Activated CD4-positive, alpha-beta T cell treated with anti-CD3 and anti-CD28 coated beads, Interleukin-2, amount 10 ng/mL, durations not matched to agents 24 days and 14 days (primary cell): ENCODE measurements at places on chromosomes 6 and 20. TPM values are rescaled to one million over a fixed set of nuclear protein-coding genes. Genes with fewer than 3 reads are reported as not detected.
A peak's percentile ranks its signal among the peaks of the same experiment; 100 is the strongest.

The PEDS1 gene
- 26.3 and 30.2 TPM in 2 replicates for total RNA-seq

The CCR6 gene
- total RNA-seq = not detected in 2 replicates

The PNPLA1 gene
- not detected in 2 replicates for total RNA-seq

The SNX21 gene
- 0.47 and 0.89 TPM in 2 replicates for total RNA-seq

- peak; percentile 82 for DNase-seq
- H3K27me3 ChIP-seq = peaks cover 29% of the 10 kb centered on the region
- no peaks in the 10 kb centered on the region for H3K36me3 ChIP-seq
- H3K4me3 ChIP-seq = no peak overlapping the region
- no peak overlapping the region for H3K27ac ChIP-seq
- peaks cover 5% of the 10 kb centered on the region for H3K4me1 ChIP-seq
These were observed 13.9 kb upstream of the ATG5 start for GRCh38 chr6:106339334-106340029.

GRCh38 chr20:61683721-61684120, 382.0 kb downstream of the TAF4 start:
- H3K36me3 ChIP-seq = no peaks in the 10 kb centered on the region
- no peak overlapping the region for H3K4me3 ChIP-seq
- no peaks in the 10 kb centered on the region for H3K4me1 ChIP-seq
- no peak for DNase-seq
- H3K27ac ChIP-seq = no peak overlapping the region
- no peaks in the 10 kb centered on the region for H3K27me3 ChIP-seq

DNA sequence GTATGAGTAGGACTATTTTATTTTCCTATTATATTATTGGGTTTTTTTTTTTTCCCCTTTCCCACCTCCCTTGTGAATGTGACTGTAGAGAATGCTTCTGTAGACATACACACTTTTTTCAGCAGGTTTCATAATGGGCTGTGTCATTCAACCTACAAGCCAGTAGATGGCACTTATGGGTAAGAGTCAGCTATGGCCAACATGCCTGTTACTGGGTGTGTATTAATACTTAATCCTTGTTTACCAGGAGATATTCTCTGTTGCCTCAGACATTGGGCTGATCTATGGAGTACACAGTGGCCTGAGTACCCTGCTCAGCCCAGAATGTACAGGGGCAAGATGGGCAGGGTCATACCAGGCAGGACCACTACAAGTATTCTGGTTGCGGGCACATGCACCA, 382.5 kb downstream of the EPHA7 start:
- H3K4me3 ChIP-seq = no peak overlapping the region
- H3K27me3 ChIP-seq = no peaks in the 10 kb centered on the region
- peaks cover 1% of the 10 kb centered on the region for H3K4me1 ChIP-seq
- H3K27ac ChIP-seq = no peak overlapping the region
- no peak for DNase-seq
- no peaks in the 10 kb centered on the region for H3K36me3 ChIP-seq

DNA sequence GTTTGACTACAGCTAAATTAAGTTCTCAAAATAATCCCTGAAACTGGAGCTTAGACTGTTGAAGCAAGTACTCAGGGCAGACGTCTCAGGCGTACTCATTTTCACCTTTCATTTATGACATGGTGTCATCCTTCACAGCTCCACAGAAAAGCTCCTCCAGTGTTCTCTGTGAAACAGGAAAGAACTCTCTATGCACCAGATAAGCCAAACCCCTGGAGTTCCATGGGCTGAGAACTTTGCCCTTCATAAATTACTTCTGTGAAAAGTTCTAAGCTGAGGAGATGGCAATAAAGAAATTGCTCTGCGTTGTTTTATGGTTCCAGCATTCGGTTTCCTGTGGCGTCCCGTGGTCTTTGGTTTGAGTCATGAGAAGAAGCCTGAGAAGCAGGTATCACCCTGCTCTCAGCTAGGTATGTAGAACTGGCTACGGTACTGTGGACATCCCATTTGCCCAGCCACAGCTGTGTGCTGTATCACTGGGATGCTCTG, 20.2 kb upstream of the RREB1 start:
- no peaks in the 10 kb centered on the region for H3K36me3 ChIP-seq
- peak; percentile 79 for DNase-seq
- H3K27me3 ChIP-seq = peaks cover 52% of the 10 kb centered on the region
- H3K27ac ChIP-seq = peak overlapping the region; percentile 1

DNA sequence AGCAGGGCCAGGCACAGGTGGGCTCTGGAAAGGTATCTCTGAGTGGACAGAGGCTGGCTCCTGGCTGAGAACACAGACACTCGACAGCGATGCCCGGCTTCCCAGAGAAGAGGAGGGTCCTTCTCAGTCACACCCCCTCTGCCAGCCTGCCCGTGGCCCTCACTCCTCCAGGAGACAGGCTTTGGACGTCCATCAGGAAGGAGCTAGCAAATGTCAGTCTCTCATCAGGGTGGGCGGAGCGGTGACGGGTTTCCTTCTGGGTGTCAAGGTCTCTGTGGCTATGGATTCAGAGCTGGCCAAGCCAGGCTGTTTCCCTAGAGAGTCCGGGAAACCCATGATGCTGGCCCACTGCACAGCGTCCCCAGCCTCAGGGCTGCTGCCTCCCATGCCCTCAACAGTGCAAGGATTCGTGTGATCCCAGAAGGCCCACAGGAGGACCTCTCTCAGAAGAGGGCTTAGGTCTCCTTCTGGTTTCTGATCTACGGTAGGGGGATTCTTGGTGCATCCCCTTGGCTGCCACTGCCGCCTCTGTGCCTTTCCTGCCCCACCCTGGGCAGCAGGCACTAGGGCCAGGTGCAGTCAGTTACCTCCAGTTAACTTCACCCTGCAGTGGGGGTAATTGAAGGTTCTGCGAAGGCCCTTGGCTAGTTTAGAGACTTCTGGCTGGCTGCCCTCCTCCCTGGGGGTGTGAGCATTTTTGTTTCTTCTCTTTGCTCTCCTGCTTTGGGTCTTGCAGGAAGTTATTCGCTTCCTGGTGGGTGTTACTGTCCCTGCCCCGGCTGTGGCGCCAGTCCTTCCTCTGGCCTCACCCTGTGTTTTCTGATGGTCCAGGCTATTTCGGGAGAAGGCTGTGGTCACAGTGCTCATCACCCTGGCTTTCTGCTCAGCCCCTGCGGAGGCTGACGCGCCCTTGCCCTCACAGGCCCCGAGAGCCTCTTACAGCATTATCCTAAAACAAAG, 80.2 kb downstream of the CDH4 start:
- H3K4me1 ChIP-seq = no peaks in the 10 kb centered on the region
- DNase-seq = no peak
- H3K4me3 ChIP-seq = no peak overlapping the region
- H3K27me3 ChIP-seq = no peaks in the 10 kb centered on the region

DNA sequence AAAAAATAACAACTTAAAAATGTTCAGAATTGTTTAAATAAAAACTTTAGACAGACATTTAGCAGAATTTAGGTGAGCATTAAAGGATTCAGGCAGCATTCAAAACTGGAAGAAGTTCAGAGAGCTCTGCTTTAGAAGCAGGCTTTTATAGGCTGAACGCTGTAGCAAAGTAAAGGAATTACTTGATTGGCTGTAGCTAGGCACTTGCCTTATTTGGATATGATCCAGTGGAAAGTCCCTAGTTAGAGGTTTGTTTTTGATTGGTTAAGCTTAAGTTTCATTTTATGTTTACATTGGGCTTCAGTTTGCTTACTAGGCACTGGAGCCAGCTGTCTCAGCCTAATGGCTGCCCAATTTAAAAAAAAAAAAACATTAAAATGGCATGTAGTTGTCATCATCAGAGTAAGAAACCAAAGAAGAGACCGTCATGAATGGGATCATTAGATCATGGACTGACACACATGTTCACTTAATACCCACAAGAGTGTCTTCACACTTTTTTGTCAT, 65.1 kb downstream of the CBFA2T2 start:
- peaks cover 21% of the 10 kb centered on the region for H3K36me3 ChIP-seq
- H3K4me1 ChIP-seq = peaks cover 17% of the 10 kb centered on the region

DNA sequence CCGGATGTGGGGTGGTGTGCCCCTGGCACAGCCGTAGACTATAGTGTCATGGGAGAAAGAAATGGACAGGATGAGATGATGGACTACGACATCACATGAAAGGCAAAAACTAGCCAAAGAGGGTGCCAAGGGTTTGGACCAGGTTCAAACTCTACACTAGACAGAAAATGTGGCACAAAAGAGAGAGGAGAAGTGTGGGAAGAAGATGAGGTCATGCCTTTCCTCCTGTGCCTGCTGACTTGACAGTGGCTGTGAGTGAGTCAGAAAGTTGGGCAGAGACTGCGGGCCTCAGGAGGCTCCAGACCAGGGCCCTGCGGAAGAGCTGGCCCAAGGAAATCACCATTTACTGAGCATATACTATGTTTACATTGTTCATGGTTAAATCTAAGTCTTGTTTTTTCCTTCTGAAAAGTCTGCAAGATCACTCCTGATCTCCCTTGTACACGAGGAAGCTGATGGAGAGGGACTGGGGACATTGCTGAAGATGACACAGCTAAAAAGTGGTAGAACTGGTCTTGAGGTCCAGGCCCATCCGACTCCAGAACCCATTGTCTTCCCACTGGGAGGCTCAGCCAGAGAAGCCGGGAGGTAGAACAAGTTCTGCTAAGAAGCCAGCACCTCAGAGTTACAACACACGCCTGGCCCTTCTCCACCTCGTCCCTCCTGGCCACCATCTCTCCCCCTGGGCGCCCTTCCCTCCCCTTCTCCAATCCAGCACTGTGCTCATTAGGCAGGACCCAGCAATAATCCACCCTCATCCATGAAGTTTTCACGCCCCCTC, 35.6 kb downstream of the CNKSR3 start:
- H3K4me1 ChIP-seq = no peaks in the 10 kb centered on the region
- no peaks in the 10 kb centered on the region for H3K36me3 ChIP-seq
- no peaks in the 10 kb centered on the region for H3K27me3 ChIP-seq
- H3K4me3 ChIP-seq = no peak overlapping the region
- H3K27ac ChIP-seq = no peak overlapping the region

- peak overlapping the region; percentile 87 for H3K4me3 ChIP-seq
- H3K36me3 ChIP-seq = peaks cover 2% of the 10 kb centered on the region
- DNase-seq = no peak
- peaks cover 8% of the 10 kb centered on the region for H3K4me1 ChIP-seq
- peak overlapping the region; percentile 27 for H3K27ac ChIP-seq
These were observed 19.2 kb upstream of the ZSCAN16 start for GRCh38 chr6:28105245-28105639.

- no peak overlapping the region for H3K27ac ChIP-seq
- peaks cover 2% of the 10 kb centered on the region for H3K27me3 ChIP-seq
- H3K4me1 ChIP-seq = no peaks in the 10 kb centered on the region
- no peak for DNase-seq
These were observed 232.3 kb upstream of the GMDS start for GRCh38 chr6:2477666-2478065.

- peaks cover 2% of the 10 kb centered on the region for H3K27me3 ChIP-seq
- H3K4me1 ChIP-seq = no peaks in the 10 kb centered on the region
- H3K4me3 ChIP-seq = no peak overlapping the region
- DNase-seq = no peak
- H3K36me3 ChIP-seq = peaks cover 2% of the 10 kb centered on the region
These were observed 264.4 kb downstream of the ESR1 start for GRCh38 chr6:152071843-152072242.

DNA sequence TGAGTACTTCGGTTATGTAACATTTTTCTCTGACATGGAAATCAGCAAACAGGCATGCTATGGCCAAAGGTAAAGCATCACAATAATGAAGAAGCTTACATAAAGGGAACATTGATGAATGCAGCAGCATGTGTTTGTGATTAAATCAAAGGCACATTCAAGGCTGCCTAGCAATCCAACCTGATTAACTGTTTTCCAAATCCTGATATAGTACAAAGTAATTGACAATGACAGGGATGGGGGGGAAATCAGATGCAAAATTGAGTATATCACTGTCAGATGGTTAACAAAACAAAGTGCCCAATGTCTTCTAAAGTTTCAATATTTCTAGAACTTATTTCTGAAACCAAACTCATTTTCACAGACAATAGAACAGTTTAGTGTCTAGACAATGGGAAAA, 39.2 kb upstream of the B3GAT2 start:
- no peak overlapping the region for H3K4me3 ChIP-seq
- DNase-seq = no peak
- no peaks in the 10 kb centered on the region for H3K4me1 ChIP-seq
- no peak overlapping the region for H3K27ac ChIP-seq
- no peaks in the 10 kb centered on the region for H3K36me3 ChIP-seq

DNA sequence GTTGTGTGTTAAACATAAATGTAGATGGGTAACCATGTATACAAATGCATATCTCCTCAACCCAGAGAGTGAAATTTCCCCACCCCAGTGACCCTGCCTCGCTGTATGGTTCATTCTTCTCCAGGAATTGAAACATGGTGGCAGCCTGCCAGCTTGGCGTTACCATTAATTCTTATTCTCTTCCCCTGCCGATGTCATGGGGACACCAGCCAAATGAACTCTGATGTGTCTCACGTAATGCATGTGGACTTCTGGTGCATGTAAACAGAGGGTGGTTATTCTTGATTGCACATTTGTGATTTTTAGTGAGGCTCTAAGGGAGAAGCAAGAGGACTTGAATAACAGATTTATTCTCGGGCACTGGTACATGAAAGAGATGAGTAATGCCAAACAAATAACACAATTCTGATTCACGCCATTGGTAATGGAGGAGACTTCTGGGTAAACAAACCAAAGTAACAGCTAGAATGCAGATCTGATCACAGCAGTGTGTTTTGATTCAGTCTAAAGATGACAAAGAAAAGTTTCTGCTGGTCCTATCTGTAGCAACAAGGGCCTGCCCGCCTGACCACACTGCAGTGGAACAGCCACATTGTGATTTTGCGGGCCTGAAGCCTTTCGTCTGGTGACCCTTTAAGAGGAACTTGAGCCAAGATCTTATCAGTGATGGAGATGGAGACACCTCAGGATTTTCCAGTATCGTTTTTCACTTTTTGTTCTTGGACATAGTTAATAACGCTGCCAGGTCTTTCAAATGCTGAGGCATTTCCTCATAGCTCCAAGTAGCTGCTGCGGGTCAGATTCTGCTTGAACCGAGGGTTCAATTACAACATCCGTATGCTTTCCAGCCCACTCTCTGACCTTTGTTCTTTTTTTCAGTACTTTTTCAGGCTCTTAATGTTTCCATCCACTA, 171.8 kb upstream of the AKAP12 start:
- DNase-seq = no peak
- H3K36me3 ChIP-seq = peaks cover 20% of the 10 kb centered on the region
- H3K4me3 ChIP-seq = no peak overlapping the region
- H3K27me3 ChIP-seq = no peaks in the 10 kb centered on the region
- H3K27ac ChIP-seq = no peak overlapping the region

DNA sequence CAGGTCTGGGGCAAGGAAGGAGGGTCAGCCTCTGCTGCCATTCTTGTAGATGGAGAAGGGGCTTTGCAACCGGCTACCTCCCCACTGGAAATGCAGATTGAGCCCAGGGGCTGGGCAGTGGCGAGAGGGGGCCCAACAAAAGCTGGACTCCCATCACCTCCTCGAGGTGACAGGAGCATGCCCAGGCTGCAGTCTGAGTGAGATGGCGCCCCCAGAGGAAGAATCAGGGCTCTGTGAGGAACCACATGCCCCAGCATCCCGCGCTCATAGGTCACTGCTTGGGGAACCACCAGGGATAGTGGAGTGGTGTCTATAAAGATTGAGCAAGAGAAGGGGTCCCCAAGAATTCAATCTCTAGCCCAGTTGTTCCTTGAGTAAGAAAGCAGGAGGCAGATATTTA, 31.6 kb upstream of the NEDD9 start:
- no peak for DNase-seq
- H3K27ac ChIP-seq = no peak overlapping the region
- H3K27me3 ChIP-seq = no peaks in the 10 kb centered on the region
- H3K4me3 ChIP-seq = no peak overlapping the region
- peaks cover 26% of the 10 kb centered on the region for H3K4me1 ChIP-seq
